ENCODE measurements at places on chromosomes 4 and X.

DNA sequence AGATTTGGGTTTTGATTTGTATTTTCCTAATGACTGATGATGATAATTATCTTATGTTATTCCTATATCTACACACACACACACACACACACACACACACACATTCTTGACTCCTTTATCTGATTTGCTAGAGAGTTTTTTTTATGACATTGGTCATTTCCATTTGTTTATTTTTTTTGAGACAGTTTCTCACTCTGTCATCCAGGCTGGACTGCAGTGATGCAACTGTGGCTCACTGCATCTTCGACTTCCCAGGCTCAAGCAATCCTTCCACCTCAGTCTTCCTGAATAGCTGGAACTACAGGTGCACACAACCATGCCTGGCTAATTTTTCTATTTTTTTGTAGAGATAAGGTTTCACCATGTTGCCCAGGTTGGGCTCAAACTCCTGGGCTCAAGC is 6.7 kb downstream of the ZNF81 start:
- DNase-seq: no peak

- DNase-seq: no peak
Observed at GRCh38 chrX:87003031-87003430, 514.6 kb upstream of the KLHL4 start.

DNA sequence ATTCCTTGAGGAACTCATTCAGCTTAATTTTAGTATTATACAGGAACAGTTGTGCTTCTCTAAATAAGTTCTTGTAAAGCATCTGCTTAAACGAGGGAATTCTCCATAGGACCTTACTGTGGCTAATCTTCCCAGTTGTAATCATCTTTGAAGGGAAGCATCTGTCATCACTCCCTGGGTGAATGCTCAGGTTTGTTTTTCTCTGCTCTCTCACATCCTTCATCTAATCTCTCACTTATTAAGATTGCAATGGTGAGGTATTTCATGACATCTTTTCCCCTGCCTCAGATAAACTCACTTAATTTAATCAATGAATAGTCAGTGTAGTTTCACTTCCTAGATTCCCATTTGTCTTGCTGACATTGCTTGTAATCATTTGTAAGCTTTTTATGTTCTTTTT is 121.8 kb upstream of the ADAMTS3 start:
- DNase-seq: no peak

DNA sequence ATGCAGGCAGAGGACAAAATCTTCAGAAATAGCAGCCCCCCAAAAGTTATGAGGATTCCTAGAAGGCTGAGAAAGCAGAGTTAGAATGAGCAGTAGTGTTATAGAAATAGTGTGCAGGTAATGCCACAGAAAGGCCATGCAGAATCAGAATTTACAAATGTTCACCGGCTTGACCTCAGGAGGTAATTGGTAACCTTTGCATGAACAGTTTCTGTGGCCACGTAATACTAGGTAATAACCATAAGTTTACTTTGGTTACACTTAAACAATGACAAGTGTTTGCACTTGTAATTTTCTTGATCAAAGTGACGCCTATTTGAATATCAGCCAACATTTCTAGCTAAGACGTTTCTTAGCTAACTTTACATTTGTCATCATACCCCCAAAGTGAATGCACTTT is 393.6 kb downstream of the GPAT3 start:
- DNase-seq: no peak

DNA sequence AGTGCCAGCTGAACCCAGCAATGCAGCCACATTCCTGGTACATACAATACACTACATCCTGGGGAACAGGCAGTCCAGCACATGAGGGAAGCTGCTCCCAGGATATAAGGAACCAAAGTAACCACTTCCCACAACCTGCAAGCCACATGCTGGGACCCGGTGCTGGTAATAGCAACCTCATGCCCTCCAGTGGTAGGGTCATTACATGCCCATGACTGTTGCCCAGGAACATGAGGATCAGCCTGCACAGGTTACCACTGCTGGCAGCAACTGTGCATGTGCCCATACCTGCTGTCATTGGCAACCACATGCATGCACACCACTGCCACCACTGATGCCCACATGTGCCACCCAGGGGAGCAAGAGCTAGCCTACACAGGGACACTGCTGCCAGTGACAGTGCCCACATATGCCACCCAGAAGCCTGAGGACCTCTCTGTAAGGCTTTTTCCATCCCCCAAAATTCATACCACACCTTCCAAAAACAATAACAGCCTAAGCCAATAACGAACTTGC is 1982.5 kb downstream of the ARAP2 start:
- DNase-seq: no peak

GRCh38 chr4:173267711-173268110 is 66.4 kb downstream of the HMGB2 start:
- no peak for DNase-seq

Data from T1000 (cell line).